ENCODE measurements at places on chromosomes 4 and X. TPM values are rescaled to one million over a fixed set of nuclear protein-coding genes. Genes with fewer than 3 reads are reported as not detected.

DNA sequence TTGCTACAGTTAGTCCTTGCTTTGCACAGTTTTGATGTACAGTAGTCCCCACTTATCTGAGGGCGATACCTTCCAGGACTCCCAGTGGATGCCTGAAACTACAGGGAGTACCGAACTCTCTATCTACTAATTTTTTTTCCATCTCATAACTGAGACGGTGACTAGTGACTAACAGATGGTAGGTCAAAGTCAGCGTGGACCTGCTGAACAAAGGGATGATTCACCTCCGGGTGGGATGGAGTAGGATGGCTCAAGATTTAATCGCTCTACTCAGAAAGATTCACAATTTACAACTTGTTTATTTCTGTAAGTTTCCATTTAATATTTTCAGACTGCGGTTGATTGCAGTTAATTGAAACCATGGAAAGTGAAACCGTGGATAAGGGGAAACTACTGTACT, 655.8 kb downstream of the ZNF674 start:
- no peak for DNase-seq
- H3K27me3 ChIP-seq: no peaks in the 10 kb centered on the region
- no peaks in the 10 kb centered on the region for H3K36me3 ChIP-seq
- no peak overlapping the region for H3K27ac ChIP-seq
- no peak overlapping the region for H3K4me3 ChIP-seq

GRCh38 chr4:42865572-42866189, 26.8 kb upstream of the GRXCR1 start:
- no peaks in the 10 kb centered on the region for H3K27me3 ChIP-seq
- H3K4me3 ChIP-seq: no peak overlapping the region
- H3K36me3 ChIP-seq: no peaks in the 10 kb centered on the region
- no peak overlapping the region for H3K27ac ChIP-seq
- DNase-seq: peak; percentile 62

DNA sequence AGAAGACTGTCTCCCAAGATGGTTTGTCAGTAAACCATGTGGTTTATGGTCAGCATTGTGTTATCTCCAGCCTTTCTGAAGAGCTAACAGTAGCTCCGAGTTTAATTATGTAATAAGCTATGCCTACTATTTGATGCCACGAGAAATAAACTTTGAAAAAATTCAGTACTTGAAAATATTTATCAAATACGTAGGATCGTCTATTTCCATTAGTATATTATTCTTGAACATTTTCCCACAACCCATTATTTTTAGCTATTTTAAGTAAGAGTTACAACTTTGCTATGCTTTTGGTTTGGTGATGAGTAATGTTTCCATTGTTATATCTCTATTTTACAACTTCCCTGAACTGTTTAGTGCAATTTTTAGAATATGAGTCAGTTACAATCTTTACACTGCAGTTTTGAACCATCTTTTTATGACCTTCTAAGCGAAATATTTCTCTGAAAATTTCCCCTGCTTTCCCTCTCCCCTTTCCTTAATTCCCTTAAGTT, 44.5 kb upstream of the TRIM2 start:
- no peaks in the 10 kb centered on the region for H3K36me3 ChIP-seq
- H3K4me1 ChIP-seq: no peaks in the 10 kb centered on the region
- no peak overlapping the region for H3K27ac ChIP-seq
- DNase-seq: no peak
- no peak overlapping the region for H3K4me3 ChIP-seq
- no peaks in the 10 kb centered on the region for H3K27me3 ChIP-seq

The RNF150 gene
- total RNA-seq: 4.6 TPM

DNA sequence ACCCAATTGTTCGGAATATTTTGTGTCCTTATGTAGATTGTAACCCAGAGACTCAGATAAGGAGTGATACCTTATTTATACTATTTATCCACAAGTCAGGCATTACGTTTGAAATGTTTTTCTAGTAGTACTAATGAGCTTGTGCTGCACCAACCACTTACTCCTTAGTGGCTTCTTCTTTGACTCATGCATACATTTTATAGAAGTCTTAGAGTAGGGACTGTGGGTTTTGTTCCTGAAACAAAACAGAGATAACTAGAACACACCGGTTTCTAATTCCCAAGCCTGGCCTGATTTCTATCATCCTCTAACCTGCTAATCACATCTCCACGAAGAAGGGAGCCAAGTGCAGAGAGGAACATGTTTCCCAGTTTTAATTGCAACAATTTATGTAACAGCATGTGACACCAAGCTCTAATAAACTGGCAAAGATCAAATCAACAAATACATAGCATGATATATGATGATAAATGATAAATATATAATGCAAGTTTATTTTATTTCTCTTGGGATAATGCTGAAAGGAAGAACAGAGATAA, 32.3 kb downstream of the MGARP start:
- H3K4me1 ChIP-seq: peaks cover 11% of the 10 kb centered on the region
- no peak overlapping the region for H3K27ac ChIP-seq
